ENCODE measurements at places on chromosomes 11 and 22.

- DNase-seq: no peak
Measured at GRCh38 chr11:45212566-45213315, 66.3 kb downstream of the PRDM11 start.

DNA sequence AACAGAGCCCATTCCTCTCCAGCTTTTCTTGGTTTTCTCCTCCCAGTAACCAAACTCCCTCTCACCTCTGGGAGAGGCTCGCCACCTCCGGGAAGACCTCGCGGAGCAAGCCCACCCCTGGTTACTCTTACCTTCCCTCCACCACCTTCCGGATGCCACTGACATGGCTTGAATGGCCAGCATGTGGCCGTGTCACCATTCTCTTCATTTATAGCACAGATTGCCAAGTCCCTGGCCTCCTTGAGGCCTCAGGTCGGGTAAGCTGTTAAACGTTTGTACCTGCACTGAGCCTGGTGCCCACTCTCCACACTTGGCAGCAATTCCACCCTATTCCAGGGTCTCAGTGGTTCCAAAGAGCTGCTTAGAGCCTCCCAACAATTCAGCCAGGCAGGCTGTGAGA, 8.0 kb upstream of the FXYD2 start:
- no peak for DNase-seq

DNA sequence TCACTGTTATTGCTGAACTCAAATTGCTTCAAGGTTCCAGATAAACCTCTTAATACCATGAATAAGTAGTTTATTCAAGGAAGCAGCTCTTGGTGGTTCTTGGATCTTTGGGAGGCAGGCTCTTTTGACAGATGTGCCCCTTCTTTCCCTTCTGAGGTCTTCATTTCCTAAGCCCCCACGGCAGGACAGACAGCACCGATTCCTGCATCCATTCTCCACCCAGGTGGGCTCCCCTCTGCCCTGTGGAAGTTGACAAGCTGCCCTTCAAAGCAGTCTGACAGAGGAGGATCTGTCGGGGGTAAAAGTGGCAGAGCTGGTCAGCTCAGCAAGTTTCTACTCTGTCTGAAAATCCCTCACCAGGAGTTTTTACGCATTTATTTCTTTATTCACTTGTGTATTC, 605.3 kb upstream of the B3GAT1 start:
- no peak for DNase-seq

DNA sequence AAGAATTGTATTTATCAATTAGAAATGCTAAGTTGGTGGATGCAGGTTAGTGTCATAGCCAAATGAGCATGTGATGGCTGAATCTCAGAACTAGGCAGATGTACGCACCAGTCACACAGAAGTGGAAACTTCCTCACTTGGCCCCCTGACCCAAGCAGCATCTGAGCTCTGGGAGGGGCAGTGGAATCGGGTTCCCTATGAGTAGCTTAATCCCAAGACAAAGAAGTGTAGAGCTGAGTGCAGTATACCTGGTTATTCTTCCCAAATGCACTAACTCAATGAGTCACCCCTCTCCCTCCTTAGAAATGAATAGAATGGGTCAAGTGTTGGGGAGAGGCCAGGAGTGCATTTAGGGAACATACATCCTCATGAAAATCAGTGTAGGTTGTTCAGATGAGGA, 224.6 kb downstream of the FAT3 start:
- no peak for DNase-seq

DNA sequence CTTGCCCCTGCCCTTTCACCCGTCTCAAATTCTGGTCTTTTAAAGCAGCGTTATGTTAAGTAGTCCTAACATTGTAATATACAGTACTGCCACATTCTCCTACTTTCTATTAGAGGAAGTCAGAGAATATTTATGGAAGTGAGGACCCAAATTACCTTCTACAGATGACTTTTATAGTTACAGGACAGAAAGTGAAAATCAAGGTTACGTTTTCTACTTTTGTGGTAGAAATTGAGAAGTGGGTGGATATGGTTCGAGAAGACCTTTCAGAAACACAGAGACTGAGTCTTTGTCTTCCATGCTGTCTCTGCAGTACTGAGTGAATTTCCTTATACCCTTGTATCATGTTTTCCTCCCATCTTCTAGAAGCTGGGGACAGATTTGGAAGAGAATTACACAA, 17.1 kb downstream of the SC5D start:
- DNase-seq: no peak

DNA sequence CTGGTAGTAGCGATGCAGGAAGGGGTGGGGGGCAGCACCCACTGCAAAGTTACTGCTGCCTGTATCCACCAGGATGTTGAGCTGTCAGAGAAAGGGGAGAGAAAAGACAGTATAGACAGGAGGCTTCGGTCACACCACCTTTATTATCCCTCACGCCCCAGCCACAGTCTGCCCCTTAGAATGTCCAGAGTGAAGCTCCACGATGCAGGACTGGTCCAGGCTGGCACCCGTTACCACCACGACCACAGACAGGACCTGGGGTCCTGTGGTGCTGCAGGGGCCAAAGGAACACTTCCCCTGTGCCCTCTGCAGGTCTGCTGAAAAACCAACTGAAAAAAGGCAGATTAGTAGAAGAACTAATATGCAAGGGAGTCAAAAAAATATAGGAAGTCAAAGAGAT, 5.7 kb downstream of the BACE1-AS start:
- no peak for DNase-seq

GRCh38 chr11:93939084-93939760, 81.9 kb upstream of the HEPHL1 start:
- DNase-seq: no peak

DNA sequence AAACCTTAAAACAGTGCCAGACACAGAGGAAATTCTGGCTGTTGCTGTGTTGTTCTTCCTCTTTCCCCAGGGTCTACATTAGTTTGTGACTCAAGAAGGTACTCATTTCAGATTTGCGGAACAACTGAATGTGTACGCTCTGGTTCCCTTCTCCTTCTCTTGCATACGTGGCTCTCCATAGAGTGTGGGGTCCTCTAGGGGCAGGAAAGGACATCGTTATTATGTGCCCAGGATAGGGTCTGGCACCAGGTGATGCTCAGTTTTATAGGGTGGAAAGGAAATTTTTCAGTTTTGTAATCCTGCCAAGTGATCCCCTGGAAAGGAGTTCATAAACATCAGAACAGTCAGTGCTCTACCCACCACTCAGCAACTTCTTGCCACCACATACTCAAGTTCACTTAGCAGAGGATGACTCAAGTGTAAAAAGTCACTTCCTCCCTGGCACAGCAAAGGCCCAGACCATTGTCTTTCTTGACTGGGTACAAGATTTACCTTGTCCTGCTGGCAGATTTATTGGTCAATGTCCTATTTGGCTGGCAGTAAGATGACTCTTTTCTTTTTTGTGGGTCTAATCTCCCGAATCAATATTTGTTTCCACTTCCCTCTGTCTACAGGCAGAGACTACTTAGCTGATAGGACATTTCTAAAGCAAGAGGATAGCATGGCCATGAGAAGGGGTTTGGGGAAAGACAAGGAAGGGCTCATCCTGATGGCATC, 246.0 kb upstream of the TENM4 start:
- no peak for DNase-seq

- no peak for DNase-seq
Measured at GRCh38 chr11:120254788-120255518, 15.0 kb downstream of the POU2F3 start.

GRCh38 chr11:102014756-102015155, 32.5 kb upstream of the CFAP300 start:
- no peak for DNase-seq

DNA sequence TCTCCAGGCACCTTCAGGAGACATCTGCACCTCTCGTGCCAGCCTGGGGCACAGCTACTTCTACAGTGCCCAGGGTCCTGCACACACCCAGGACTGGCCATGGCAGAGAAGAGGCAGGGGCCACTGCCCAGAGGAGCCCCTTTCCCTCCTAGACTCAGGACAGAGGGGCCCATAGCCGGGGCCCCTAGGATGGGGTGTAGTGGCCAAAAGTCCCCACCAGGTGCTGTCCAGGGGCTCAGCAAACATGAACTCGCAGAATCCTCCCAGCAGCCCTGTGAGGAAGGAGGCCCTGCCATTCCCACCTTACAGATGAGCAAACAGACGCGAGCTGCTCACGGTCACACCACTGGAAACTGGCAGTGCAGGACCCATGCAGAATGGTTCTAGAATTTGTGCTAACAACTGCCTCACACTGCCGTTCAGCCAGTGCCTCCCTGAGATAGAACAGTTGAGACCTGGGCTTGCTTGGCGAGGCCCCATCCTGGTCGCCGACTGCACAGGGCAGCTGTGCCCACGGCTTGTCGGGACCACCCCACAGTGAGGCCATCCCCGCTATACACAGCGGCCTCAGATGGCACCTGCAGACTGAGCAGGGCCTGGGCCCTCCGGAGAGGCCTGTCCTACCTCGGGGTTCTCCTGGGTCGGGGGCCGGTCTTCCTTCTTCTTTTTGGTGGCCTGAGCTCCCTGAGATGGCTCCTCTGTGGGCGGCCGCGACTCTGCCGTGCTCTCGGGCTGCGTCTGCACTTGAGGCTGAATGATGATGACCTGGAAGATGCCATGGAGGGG, 96.4 kb downstream of the PHF21B start:
- DNase-seq: no peak

DNA sequence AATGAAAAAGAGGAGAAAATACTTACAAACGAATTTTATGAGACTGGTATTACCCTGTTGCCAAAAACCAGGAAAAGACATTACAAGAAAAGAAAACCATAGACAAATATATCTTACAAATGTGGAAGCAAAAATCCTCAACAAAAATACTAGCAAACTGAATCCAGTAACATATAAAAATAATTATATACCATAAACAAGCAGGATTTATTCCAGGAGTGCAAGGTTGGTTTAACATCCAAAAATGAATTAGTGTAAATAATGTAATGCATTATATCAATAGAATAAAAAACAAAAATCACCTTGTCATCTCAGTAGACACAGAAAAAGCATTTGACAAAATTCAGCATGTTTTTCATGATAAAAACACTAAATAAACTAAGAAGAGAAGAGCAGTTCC, 7.3 kb downstream of the NF2 start:
- no peak for DNase-seq

- no peak for DNase-seq
Measured at GRCh38 chr11:93747122-93747521, 5.7 kb downstream of the C11orf54 start.

GRCh38 chr11:34633990-34634693, 13.2 kb downstream of the EHF start:
- no peak for DNase-seq

DNA sequence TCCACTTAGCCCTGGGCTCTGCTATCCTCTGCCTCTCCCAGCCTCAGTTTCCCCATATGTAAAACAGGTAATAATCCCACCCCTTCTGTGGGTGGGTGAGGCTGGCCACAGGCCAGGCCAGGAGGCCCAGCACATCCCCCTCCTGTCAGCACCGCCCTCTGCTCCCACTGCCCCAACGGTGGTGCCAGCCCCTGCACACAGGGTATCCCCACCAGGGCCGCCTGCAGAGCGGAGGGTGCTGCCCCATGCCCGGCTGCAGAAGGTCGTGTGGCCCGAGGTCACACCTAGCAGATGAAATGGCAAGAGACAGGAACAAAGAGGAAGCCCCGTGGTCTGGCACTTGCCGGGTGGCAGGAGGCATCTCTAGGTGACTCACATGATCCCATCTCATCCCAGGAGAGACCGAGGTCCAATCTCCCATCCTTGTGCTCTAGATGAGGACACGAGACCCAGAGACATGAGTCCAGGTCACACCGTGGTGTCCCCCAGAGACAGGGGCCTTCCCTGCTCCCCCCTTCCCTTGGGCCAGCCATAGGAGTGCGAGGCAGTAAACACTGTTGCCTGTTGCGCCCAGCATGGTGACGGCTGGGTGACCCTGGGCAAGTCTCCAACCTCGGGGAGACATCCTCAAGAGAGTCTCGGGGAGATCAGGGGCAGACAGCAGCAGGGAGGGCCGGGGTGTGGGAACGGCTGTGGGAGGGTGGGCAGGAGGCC, 27.2 kb upstream of the PPARA start:
- DNase-seq: no peak

DNA sequence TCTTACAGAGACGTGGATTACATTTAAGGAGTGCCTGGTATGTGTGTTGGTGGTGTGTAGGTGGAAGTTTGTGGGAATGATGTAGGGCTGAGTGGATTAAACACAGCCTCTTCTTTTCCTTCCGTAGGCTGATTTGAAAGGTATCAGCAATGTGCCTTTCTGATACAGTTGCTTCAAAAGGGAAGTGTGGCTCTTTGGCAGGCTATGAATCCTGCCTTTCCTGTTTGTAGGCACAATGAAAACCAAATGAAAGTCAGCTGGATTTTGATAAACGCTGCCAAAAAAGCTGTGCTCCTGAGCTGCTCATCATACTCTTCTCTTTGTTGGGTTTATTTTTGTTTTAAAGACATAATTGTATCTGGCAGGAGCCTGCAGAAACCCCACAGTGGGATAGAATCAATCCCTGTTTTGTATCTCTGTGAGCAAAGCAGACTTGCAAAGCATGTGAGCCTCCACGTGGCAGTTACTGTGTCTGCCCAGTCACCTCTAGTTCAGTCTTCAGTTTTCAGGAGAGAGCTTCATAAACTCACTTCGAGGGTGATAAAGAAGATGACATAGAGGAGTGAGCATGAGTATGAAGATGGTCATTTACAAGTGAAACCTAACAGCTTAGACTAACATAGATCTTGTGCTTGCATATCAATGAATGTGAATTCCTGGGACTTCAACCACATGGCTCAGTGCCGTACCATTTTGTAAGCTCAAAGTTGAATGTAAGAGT, 655.7 kb upstream of the KIRREL3 start:
- no peak for DNase-seq

GRCh38 chr11:119459293-119459976, 36.5 kb upstream of the THY1 start:
- no peak for DNase-seq

DNA sequence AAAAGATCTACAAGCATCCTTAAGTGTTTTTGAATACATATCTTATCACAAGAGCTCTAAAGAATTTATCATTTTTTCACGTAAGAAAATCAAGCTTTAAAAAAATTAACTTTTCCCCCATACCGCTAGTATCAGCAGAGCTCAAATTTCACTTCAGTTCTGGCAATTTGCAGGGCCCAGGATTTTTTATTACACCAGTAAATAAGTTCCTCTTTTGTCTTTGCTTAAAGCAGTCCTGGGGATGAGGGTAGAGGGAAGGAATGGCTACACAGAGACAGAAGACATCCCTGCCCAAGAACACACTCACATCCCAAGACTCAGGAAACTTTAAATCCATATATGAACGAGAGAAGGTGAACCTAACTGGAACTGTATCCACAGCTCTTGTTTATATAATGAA, 22.6 kb upstream of the SORL1 start:
- DNase-seq: no peak

GRCh38 chr11:7571640-7572000, 57.8 kb downstream of the PPFIBP2 start:
- no peak for DNase-seq

- DNase-seq: no peak
Measured at GRCh38 chr11:43987384-43988039, 45.1 kb downstream of the C11orf96 start.

DNA sequence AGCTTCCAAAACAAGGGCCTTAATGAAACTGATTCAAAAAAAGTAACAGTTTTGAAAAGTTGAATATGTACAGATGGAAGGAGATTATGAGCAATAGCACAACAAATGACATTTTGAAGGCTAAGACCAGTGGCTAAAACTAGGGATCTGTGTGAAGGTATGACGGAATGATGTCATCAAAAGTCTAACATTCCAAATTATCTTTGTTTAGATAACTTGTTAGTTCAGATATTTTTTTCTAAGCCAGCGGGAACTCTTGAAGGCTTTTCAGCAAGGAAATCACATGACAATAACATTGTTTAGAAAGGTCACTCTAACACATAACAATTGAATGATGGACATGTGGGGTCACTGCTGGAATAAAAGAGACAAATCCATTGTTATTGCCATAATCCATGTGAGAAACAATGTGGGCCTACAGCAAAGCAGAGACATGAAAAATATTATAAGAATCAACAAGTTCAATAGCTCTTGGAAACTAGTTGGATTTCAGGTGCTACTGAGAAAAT, 260.5 kb downstream of the CASP12 start:
- no peak for DNase-seq
